Right ventricle myocardium superior (tissue), 1 donor: ENCODE measurements at places on chromosomes 1 and 21. TPM values are rescaled to one million over a fixed set of nuclear protein-coding genes. Genes with fewer than 3 reads are reported as not detected.

GRCh38 chr1:21325231-21325718 is 35.0 kb upstream of the ECE1 start:
- DNase-seq, result no peak

DNA sequence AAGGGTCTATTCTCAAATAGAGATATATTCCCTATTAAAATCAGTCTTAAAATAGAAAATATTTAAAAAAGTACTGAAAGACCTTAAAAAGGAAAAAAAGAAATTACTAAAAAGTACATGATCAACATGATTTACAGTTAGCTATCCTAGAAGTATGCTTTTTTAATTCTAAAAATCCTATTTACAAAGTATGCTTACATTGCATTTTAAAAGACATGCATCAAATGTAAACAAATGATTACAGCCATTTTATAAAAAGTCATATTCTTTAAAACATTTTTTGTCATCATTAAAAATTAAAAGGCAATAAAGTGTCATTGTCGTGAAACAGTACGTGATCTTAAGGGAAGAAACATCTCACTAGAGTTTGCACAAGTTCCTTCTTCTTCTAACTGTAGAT is 7.9 kb upstream of the C1orf52 start:
- no peak for DNase-seq

DNA sequence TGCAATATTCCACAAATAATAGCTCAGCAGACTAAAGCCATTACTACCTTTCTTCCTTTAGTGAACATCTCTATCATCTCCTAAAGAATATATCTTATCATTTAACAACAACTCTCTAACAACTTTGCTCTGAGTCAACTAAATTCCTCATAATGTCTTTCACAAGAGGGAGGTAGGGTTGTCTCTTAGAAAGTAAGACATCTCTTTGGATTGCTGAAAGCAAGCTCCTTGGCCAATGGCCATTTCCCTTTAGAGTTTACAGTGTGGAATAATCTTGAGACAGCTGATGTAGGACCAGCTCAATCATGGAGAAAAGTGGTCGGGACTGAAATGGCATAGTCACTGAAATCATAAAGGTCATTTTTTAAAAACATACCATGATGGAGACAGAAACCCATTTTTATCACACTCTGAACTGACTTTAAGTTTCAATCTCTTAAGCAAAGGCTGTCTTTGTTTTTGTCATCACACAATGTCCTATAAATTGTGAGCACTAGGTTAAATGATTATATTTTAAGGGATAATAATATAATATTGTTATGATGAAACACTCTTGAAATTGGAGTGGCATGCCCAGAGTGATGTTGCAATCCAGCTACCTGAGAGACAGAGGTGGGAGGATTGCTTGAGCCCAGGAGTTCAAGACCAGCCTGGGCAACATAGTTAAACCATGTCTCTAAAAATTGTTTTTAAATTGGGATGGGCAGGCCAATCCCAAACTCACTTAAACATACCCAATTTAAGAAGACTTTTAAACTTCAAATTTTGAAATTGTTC is 91.1 kb downstream of the SLC44A5 start:
- DNase-seq, result no peak

ZNF683 gene
- total RNA-seq, result not detected

DNA sequence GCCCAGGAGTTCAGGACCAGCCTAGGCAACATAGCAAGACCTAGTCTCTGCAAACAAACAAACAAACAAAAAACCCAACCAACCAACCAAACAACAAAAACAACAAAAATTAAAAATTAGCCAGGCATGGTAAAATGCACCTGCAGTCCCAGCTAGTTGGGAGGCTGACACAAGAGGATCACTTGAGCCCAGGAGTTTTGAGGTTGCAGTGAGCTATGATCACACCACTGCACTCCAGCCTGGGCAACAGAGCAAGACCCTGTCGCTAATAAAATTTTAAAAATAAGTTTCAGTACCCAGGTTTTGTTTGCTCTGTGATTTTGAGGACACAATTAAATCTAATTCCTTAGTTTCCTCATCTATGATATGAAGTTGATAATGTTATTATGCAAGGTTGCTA is 201.3 kb downstream of the SLC45A1 start:
- DNase-seq, result no peak

GRCh38 chr1:224698015-224698451 is 81.9 kb downstream of the CNIH3 start:
- DNase-seq, result no peak

- no peak for DNase-seq
Measured at GRCh38 chr1:32895325-32896215, 5.6 kb downstream of the TMEM54 start.

DNA sequence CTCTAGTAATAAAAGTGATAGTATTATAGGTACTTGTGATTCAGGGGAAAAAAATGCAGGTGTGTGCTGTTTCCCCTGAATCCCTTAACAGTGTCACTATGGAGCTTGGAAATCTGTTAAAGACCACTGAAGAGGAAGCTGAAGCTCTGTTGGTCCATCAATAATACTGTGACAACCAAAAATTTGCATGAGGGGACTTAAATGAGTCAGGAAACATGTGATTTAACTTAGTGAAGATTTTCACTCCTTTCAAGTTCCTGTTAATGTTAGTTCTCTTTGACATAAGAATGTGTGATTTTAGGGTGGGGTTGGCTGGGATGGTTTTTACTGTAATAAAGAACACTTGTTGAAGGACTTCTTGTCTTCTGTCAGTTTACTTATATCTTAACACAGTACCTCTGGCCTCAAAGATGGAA is 32.0 kb downstream of the VANGL2 start:
- no peak for DNase-seq

GRCh38 chr1:223198628-223198965 is 55.5 kb upstream of the TLR5 start:
- DNase-seq, result no peak

GRCh38 chr1:67896826-67897225 is 63.6 kb upstream of the GNG12 start:
- DNase-seq, result no peak

GRCh38 chr1:155080312-155081228 is 1.9 kb downstream of the EFNA3 start:
- DNase-seq, result no peak

DNA sequence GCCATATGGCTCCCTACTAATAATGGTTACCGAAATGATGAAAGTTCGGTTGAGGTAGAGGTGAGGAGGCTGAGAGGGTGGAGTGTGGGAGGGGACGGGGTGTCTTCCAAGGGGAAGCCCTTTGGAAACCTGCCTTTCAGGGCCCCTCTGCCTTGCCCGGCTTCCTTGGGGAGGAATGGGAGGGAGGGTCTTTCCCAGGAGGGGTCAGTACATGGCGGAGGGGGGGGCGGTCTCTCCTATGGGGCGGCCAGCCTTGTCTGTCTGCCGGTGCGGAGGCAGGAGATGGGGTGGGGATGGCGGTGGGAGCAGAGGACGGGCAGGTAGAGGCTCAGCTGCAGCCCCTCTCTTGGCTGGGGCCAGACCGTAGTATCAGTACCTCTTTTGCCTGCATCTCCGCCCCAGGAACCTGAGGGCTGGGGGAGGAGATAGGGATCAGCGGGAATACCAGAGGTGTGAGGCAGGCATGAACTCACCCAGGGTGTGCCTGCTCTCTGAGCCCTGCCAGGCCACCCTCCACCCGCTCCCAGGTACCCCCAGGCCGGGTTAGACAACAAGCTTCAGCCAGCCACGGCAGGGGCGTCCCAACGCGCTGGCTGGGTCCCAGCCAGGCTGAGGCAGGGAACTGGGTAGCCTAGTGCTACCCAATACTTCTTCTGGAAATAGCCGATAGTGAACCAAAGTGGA is 79.4 kb upstream of the POU3F1 start:
- no peak for DNase-seq

- DNase-seq, result no peak
Measured at GRCh38 chr21:35336534-35336933, 287.4 kb upstream of the RUNX1 start.

LCE1F gene
- not detected for total RNA-seq

- no peak for DNase-seq
Measured at GRCh38 chr1:195520757-195521156, 1087.5 kb downstream of the KCNT2 start.

WRAP73 gene
- 10.0 TPM for total RNA-seq

DNA sequence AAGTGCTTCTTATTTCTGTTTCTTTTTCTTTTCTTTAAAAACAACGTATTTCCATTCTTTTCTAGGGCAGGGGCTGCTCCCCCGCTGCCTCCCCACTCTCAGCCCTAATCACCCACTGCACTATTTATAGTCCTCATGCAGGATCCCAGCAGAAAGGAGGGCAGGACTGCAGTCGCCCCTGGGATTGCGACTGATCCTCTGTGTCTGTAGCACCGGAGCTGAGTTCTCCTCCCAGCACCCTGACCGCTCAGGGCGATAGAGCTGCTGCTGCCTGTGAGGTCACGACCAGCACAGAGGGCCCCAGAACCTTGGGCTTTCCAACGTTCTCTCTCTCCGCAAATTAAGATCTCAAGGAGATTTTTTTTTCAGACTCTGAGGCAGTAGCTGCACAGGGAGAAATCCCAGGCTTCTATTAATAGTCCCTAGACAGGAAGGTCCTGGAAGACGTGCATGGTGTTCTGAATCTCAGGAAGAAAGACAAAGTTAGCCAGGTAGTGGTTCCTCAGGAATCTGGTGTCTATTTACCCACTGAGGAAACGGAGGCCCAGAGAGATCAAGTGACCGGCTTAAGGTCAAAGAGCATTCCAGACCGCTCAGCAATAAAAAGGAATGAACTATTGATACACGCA is 46.8 kb downstream of the PRAMEF20 start:
- no peak for DNase-seq

LRRC71 gene
- total RNA-seq, result not detected

DNA sequence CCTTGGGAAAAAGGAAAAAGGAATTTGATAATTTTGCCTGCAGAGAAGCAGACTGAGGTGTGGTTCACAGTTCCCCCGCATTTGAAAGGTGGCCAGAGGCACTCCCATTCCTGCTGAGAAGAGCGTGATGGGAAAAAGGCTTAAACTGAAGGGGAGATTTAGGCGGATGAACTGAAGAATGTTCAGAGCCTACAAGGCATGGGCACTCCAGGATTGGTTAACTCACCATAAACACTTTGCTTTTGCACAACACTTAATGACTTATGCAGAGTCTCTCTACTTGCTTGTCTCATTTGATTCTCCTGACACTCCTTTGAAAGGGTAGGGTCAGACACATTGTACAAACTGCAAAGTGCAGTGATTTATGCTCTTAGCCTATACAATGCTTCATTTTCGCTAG is 119.6 kb upstream of the RUNX1 start:
- no peak for DNase-seq

- no peak for DNase-seq
Measured at GRCh38 chr21:45607021-45607908, 36.3 kb upstream of the PCBP3 start.

- DNase-seq, result no peak
Measured at GRCh38 chr21:41876396-41876795, 2.7 kb downstream of the PRDM15 start.

DNA sequence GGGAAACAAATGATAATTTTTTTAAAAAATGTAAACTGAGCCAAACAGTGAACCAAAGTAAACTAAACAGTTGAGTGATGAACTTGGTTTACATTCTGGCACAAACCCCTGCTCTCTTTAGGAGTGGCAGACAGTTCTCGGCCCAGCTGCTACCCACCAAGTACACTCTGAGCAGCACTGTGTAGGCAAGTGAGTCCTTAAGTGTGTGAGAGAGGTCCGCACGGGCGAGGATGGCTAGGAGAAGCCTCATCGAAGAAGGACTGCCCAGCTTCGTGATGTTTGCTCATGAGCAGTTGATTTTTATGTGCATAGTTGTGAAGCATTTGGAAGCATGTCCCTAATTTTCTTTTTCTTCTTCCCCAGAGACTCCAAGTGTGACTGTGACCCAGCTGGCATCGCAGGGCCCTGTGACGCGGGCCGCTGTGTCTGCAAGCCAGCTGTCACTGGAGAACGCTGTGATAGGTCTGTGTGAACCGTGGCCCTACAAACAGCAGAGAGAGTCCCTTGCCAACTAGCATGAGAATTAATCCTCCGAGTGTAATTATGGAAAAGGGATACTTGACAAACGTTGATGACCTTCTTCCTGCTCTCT is 32.1 kb downstream of the LAMC2 start:
- DNase-seq, result peak; percentile 83

DNA sequence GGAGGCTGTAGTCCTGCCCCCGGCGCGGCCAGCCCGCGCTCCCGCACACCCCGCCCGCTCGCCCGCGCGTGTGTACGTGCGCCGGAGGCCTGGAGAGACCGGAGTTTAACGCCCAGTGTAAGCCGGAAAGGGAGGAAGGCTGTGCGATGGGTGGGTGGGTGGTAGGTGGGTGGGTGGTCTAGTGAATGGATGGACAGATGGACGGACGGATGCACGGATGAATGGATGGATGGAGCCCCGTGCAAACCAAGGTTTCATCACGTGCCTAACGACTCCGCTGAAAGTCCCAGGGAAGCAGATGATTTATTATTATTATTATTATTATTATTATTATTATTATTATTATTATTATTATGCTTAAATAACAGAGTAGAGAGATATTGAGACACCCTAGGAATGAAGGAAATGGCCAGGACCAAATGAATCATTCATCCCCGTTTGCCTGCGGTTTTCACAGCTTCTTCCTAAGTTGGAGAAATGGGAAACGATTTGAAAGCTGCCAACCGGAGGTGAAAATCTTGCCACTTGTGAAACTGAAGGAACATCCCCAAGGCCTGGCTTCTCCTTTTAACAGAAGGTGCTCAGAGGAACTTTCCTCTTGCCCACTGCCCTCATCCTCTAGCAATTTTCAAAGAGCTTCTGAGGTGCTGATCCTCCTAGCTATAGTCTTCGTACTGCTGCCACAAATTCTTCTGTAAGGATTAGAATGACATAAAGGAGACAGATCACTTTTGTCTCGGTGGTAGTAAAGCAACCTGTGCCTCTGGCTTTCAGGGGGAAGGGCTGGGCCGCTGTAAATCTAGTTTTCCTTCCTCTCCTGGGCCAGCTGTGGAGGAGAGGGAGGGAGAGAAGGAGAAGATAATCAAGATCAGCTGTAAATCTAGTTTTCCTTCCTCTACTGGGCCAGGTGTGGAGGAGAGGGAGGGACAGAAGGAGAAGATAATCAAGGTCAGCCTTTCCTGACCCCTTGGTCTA is 648 bp upstream of the RGS7 start:
- DNase-seq, result no peak

- DNase-seq, result no peak
Measured at GRCh38 chr1:94602316-94602715, 60.8 kb upstream of the F3 start.
